ENCODE measurements at places on chromosomes 13 and 19. TPM values are rescaled to one million over a fixed set of nuclear protein-coding genes. Genes with fewer than 3 reads are reported as not detected.
A peak's percentile ranks its signal among the peaks of the same experiment; 100 is the strongest.

CCL25 gene
- 1.7 TPM for total RNA-seq

DNA sequence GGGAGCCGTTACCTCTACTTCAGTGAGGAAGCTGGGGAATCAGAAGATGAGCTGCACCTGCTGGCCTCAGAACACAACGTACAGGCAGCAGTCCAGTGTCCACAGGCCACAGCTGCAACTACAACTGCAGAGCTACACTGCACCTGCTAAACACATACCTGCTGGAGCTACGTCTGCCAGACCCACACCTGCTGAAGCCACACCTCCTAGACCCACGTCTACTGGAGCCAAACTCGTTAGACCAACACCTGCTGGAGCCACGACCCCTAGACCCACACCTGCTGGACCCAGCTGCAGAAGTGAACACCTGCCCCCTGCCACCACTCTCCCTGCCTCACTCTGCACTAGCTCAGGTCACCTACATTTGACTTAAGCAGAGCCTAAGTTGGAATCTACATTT lies 169.9 kb downstream of the USP12 start:
- no peak overlapping the region for H3K27ac ChIP-seq
- no peak for DNase-seq
- no peak overlapping the region for H3K4me3 ChIP-seq
- no peaks in the 10 kb centered on the region for H3K27me3 ChIP-seq

CA11 gene
- 6.3 TPM for total RNA-seq

- H3K27ac ChIP-seq: no peak overlapping the region
- no peaks in the 10 kb centered on the region for H3K36me3 ChIP-seq
- no peaks in the 10 kb centered on the region for H3K27me3 ChIP-seq
- H3K4me3 ChIP-seq: no peak overlapping the region
- no peaks in the 10 kb centered on the region for H3K4me1 ChIP-seq
Measured at GRCh38 chr13:82879921-82880320, 1002.4 kb downstream of the SLITRK1 start.

- H3K27me3 ChIP-seq: no peaks in the 10 kb centered on the region
- no peaks in the 10 kb centered on the region for H3K36me3 ChIP-seq
- H3K4me3 ChIP-seq: no peak overlapping the region
- no peak overlapping the region for H3K27ac ChIP-seq
Measured at GRCh38 chr13:40793339-40793738, 3.9 kb downstream of the SLC25A15 start.

ZNF20 gene
- total RNA-seq: 8.9 TPM

DNA sequence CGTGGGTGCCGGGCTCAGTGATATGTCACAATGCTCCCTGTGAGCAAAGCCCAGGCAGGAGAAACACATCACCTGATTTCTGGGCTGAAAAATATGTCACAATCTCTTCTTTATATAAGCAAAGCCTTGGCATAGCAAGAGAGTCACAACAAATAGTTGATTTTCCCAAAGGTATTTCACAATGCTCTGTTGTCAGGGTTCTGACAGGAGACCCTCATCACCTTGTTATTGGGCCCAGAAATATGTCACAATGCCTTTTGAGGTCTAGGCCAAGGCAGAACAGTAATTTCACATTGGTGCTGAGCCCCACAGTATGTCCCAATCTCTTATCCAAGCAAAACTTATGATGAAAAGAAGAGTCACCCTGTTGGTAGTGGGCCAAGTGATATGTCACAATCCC lies 125.7 kb downstream of the ZNF675 start:
- H3K27me3 ChIP-seq: no peaks in the 10 kb centered on the region
- no peaks in the 10 kb centered on the region for H3K4me1 ChIP-seq
- no peak overlapping the region for H3K4me3 ChIP-seq
- DNase-seq: no peak

PPFIA3 gene
- 13.1 TPM for total RNA-seq

DNA sequence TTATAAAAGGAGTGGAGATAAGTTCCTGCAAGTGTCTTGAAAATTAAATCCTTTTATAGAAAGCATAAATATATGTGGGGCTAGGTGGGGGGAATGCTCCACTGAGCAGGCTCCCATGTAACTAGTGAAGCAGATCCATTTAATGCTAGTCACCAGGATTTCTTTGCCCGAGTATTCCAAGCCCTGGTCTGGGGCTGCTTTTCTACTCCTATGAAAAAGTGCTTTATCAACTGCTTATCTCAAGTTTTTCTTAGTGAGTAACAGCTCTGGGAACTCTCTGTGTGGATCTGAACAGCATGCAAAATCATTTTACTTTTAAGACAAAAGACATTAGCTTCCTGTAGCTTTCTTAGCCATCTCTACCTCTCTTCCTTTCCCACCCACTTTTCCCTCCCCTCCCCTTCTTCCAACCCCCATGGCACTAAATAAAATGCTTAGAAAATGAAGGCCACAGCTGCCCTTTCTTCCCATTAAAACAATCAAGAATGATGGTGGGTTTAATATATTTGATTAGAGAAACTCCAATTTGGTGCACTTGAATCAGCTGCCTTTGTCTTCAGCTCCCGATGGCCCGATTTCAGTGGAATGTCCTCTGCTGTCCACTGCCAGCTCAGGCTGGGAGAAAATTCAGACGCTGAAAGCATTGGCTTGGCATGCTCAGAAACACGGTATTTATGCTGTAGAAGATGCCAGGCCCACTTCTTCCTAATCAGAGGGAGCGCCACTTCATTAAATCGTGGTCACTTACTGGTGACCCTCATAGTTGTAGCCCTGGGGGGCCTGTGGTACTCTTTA lies 475.1 kb downstream of the FOXO1 start:
- H3K27me3 ChIP-seq: no peaks in the 10 kb centered on the region
- H3K27ac ChIP-seq: peak overlapping the region; percentile 80
- H3K4me3 ChIP-seq: no peak overlapping the region
- H3K36me3 ChIP-seq: no peaks in the 10 kb centered on the region

DNA sequence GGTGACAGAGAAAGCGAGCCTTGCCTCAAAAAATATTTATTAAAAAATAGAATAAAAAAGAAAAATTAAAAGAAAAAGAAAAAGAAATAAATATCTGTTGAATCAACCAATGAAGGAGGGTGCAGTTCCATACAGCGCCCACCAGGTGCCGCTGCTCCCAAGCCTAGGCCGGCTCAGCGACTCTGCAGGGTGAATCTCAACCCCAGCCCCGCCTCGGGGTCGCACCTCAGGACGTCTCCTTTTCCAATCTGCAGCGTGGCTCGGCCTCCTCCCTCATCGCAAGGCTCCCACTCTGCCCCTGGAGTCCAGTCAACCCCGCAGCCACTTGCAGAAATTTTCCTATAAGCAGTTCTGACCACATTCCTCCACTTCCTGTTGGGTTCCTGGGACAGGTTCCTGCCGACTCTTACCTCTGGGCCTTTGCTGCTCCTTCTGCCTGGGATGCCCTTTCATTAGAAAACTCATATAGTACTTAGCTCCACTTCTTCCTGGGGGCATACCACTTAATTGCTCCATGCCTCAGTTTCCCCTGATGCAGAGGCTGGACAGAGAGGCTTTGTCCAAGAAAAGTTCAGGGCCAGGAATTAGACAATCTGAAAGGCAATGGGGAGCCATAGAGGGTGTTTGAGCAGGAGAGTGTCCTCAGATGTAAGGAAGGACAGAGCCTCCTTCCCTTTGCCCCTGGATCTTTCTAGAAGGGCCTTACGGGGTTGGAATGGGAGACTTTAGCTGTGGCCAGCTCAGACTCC lies 24.3 kb downstream of the NFILZ start:
- no peaks in the 10 kb centered on the region for H3K36me3 ChIP-seq
- H3K4me1 ChIP-seq: no peaks in the 10 kb centered on the region
- peak; percentile 58 for DNase-seq
- H3K27me3 ChIP-seq: no peaks in the 10 kb centered on the region
